Kidney (tissue), 22 donors: ENCODE measurements at places on chromosomes 11 and 22. TPM values are rescaled to one million over a fixed set of nuclear protein-coding genes. Genes with fewer than 3 reads are reported as not detected.

DNA sequence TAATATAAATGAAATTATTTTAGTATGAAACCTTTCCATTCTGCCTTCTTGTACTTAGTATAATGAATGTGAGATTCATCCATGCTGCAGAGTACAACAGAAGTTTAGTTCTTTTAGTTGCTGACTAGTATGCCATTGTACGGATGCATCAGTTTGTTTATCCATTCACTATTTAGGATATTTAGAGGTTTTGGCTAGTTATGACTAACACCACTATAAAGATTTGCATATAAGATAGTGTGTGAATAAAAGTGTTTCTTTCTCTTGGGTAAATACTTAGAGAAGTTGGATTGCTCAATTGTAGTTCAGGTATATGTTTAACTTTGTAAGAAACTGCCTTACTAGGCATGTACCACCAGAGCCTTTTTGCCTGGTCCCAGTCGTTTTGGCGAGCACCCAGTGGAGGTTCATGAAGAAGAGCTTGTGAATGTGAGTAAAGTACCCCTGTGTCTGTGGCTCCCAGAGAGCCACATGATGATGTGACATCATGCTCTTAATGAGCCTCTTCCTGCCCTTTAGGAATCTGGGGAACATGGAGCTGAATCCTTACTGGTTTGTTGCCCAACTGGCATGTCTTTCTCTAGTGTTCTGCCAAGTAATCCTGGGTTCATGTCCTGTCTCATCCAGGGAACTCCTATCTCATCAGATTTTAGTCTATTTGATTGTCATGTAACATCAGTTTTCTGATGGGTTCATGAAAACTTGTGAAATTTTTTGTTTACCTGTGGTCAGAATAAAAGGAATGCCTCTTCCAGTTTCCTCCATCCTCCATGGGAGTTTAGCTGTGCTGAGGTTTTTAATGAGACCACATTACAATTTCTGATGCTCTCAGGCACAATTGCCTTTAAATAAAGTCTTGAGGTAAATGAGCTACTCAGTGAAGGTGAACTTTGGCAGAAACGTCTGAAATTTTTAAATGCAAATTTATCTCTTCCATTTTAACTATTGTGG is 234.8 kb downstream of the CASP12 start:
- no peak for DNase-seq

GRCh38 chr11:80129396-80129795 is 688.6 kb upstream of the TENM4 start:
- no peak for DNase-seq

DNA sequence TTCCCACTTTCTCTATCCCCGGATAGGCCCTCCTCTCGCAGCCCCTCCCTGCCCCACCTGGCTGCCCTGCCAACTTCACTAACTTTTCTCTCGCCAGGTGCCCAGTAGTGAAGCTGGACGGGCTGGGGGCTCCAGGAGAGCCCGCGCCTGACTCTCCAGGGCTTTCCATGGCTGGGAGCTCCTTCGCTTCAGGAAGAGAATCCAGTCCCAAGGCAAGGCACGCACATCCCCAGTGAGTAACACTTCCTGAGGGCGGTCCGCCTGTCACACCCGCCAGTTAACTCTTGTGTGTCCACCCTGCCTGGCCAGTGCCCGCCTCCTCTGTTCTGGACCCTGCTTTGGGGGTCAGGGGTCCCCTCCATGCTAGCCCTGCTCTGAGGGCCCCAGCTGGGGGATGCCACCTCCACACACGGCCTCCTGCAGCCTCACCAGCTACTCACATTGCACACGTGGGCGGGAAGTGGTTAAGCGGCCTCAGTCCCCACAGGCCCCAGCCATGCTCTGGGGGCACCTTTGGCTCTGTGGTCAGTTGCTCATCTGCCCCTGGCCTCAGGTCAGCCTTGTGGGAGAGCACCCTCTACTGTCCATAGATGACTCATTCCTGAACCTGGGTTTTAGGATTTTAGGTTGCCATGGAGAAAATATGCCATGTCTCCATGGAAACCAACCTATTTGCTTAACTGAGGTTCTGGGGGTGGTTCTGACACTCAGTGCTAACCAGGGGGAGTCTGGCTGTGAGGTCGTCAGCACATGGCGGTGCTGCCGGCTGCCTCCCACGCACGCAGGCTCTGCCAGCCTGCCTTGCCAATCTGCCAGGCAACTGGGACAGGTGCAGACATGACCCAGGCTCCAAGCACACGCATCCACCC is at the start of gene RIN1:
TSS of gene RIN1 (minus strand) at position 201 of the 869 bp plus-strand sequence. CDS start at position 169, 32 bp downstream.
- peak; percentile 74 for DNase-seq

GRCh38 chr11:110293389-110293788 is 3.0 kb downstream of the RDX start:
- DNase-seq, result no peak

DLG2 gene
- polyA plus RNA-seq, result 2.9 TPM

NLRP6 gene
- polyA plus RNA-seq, result 0.32 TPM

DNA sequence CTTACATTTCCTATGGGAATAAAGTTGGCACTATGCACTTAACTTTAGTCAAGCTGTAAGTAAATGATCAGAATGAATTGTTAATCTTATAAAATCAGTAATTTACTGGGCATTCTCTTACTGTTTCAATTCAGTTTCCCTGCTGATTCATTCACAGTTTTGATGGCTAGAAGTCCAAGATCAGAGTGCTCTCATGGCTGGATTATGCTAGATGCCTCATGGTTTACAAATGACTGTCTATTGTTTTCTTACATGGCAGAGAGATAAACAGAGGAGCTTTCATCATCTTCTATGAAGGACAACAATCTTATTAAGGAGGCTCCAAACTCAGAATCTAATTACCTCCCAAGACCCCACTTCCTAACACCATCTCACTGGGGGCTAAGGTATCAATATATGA is 135.1 kb upstream of the CARD18 start:
- no peak for DNase-seq

- no peak for DNase-seq
Measured at GRCh38 chr11:48109046-48109666, 107.5 kb upstream of the OR4B1 start.

DNA sequence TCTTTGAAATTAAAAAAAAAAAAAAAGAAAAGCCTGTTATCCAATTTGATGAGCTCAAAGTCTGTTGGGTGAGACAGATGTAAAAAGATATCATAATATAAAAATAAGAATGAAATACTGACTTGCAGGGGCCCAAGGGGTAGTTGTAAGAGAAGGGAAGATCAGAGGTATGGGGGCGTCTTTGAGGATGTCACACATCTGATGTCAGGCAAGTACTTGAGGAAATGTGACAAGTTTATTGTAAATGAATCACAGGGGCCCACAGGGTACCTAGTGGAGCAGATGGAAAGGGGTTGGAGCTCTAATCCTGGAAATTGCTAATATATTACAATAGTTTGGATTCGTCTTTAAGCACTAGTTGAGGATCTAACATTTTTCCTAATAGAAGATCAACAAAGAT is 131.6 kb downstream of the MAML2 start:
- no peak for DNase-seq

MMP12 gene
- not detected for polyA plus RNA-seq
